Stimulated activated CD4-positive, alpha-beta T cell treated with anti-CD3 and anti-CD28 coated beads, Interleukin-2, amount 100 ng/mL, for 48 hours (primary cell): ENCODE measurements at places on chromosomes 13 and 19.

- DNase-seq = no peak
These were observed 41.1 kb upstream of the GTF3A start for GRCh38 chr13:27383104-27383921.

DNA sequence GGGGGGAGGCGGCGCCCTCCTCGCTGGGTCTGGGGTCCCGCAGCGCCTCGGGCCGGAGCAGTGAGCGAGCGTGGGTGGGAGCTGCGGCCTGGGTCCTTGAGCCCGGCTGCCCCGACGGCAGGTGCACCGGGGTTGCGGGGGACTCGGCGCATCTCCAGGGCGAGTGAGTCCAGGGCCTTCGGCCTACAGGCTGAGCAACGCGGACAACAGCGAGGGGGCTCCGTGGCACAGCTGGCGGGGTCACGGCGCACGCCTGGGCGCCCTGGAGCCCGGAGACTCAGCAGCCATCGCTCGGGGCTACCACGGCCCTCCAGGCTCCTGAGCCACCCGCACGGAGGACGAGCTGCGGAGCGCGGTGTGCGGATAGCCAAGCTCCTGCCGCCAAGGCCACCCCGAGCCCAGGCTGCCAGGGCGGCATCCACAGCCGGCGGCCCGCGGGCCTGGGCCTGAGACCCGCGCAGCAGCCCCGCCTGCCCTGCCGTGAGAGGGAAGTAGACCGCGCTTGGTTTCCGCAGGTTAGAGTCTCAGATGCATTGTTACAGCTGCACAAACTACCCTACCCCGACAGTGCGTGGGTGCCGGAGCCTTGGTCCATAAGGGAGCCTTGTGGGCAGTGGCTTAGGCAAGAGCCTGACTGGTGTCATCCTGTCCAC, 253.9 kb upstream of the SGCG start:
- DNase-seq = no peak

GRCh38 chr13:43243711-43244110, 220.3 kb downstream of the DNAJC15 start:
- no peak for DNase-seq

GRCh38 chr13:94520001-94520400, 40.5 kb upstream of the DCT start:
- DNase-seq = no peak

DNA sequence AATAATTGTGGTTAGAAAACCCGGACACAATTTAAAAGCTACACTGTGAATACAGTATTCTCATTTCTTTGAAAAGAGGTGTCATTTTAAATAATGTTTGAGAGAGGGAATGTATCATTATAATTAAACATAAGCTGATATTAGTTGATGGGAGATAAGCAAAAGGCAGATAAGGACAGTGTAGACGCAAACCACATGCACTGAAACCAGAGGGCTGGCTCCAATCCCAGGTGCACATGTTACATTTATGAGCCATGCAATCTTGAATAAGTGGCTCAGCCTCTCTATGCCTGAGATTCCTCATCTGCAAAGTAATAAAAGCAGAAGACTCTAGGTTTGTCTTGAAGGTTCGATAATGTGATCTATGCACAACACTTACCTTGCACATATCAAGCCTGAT, 238.7 kb downstream of the EFNB2 start:
- DNase-seq = no peak

DNA sequence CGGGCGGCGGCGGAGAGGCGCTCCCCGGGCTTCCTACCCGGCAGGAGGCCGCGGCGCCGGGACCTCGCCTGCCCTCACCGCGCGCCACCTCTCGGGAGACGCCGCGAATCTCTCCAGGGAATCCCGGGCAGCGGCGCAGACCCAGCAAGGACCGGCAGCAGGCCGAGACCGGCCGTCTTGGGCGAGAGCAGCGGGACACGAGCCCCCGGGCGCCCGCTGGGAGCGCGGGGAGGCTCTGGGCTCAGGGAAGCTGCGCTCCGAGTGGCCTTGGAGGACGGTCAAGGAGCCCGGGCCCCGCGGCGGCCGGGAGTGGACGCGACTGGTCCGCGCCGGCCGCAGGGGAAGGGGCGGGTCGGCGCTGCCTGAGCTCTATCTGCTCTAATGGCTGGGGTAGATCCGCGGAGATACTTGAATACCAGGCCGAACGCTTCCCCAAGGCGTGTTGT, 14.7 kb downstream of the CDX2 start:
- DNase-seq = no peak

- DNase-seq = no peak
These were observed 189.1 kb upstream of the UBL3 start for GRCh38 chr13:30039511-30039911.

GRCh38 chr19:27974082-27974513, 1238.9 kb downstream of the UQCRFS1 start:
- DNase-seq = no peak

- no peak for DNase-seq
These were observed 47.1 kb upstream of the CNMD start for GRCh38 chr13:52786766-52787165.

GRCh38 chr13:59890054-59890453, 273.7 kb downstream of the DIAPH3 start:
- no peak for DNase-seq

DNA sequence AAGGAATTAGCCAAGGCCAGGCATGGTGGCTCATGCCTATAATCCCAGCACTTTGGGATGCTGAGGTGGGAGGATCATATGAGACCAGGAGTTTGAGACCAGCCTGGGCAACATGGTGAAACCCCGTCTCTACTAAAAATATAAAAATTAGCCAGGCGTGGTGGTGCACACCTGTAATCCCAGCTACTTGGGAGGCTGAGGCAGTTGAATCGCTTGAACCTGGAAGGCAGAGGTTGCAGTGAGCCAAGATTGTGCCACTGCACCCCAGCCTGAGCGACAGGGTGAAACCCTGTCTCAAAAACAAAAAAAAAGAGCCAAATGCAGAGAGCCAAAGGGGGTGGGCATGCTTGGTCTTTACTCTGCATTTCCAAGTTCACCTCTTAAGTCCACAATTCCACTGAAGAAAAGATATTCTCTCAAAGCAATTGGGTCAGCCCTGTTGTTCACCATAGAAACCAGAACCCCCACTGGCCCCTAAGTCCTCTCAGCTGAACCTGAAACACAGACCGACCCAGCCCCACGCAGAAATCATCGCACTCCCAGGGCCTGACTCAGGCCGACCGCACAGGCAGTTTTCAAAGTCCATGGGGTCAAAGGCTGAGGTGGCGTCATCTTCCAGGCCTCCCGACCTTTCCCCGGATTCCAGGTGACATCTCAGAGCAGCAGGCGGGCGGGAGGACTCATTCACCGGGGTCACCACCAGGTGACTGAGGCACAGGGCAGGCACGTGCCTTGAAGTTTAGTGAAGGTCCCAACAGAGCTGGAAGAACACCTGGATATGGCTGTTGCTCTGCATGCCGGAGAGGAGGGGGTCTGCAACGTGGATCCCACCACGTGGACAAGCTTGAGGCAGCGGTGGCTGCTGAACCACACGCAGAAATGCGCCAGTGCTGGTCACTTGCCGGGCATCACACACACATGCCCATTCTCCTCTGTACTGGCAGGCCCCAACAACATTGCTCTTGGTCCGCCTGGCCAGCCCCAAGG, 33.1 kb downstream of the SLC25A42 start:
- no peak for DNase-seq

DNA sequence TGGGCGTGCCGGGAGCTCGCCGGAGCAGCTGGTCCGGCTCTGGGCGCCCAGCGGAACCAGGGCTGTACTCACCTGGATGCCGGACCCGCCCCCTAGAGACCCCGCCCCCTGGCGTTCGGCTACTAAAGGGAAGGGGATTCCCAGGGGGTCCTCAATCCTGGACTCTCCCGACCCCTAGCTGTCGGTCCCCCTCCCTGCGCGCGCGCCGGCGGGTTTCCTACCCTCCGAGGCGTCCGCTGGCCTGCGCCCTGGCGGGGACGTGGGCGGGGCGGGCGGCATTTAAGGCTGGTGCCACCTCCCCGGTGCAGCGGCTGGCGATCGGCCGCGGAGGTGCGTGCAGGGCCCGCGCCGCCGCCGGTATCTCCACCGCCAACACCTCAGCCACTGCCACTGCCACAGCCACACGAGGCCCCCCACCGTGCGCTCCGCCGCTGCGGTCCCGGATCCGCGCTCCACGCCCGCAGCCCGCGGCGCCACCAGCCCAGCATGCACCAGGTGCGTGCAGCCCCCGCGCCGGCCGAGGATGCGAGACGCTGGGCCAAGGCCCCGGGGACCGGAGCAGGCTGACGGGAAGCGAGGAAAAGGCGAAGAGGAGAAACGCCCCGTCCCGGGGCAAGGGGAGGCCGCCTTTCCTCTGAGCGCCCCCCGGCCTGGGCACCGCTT, at the start of gene ATP12A:
TSS of gene ATP12A (plus strand) at position 151 of the 663 bp plus-strand sequence. CDS start at position 487, 336 bp downstream.
- DNase-seq = no peak

DNA sequence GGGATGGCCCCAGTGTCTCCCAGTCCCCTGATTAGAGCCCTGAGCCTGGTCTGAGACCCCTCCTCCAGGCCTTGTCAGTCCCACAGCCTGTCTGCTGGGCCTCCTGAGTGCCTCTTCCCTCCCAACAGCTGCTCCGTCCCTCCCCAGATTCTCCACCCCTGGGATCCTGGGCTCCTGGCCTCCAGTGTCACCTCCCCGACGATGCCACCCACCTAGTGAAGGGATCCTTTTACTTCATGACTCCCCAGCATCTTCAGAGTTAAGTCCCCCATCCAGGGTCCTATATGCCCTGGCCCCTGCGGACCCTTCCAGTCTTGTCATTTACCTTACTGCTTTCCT, 4.4 kb upstream of the PRX start:
- DNase-seq = no peak

DNA sequence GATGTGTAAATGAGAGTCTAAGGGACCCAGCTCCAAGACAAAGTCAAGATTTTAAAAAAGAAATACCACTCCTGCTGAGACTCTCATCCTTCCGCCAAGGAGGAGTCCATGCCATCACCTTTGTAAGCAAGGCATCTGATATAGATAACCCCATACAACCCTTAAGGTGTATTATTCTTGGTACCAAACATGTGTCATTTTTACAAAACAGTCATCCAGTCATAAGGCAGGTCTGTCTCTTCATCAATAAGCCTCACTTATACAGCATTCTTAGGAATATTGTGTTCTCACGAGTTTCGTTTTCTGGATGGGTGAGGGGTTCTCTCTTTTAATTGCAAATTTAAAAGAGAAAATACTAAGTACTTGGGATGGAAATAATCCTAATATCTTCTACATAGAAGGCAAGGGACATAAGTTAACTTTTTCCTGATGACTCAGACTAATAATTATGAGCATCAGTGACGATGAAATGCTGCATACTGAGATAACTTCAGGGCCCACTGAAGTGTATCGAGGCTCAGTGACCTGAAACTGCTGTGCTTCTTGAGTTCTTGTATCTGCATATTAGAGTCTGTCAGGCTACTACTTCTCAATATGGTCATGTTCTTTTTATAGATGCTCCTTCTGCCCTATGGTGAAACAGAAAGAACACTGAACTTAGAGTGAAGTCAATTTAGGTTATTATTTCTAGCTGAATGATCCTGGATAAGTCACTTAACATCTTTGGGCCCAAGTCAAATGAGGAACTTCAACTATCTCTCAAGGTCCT, 166.6 kb downstream of the KLF12 start:
- no peak for DNase-seq
